ENCODE measurements at places on chromosomes 7 and 10.

DNA sequence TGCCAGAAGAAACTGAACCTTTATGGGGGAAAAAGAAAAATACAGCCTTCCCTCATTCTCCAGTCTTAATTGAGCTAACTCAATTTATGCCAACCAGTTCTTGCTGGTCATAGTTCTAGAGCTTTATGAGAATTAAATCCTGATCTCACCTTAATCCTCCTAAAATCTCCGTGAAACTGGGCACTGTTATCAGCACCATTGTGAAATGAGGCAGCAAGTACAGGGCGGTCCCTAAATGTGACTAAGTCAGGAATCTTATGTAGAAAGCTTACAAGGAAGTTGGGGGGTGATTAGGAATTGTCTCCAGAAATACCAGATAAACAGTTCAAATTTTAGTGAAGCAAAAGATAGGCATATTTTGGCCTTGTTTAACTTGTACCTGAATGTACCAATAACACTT lies 10.7 kb upstream of the INSYN2A start:
- no peak for DNase-seq

- DNase-seq = no peak
Observed at GRCh38 chr10:130141878-130142277, 5.7 kb downstream of the GLRX3 start.

- DNase-seq = no peak
Observed at GRCh38 chr10:48199580-48200377, 74.7 kb downstream of the FRMPD2 start.

- DNase-seq = no peak
Observed at GRCh38 chr7:108455998-108456677, at the start of gene NRCAM. TSS of gene NRCAM (minus strand) at chr7:108456436. CDS start at chr7:108240064, 216,372 bp downstream.

Measured in HCT116 (cell line).